ENCODE measurements at places on chromosomes 16 and 17.

- no peak for ATAC-seq
Measured at GRCh38 chr17:66365903-66366302, 63.5 kb downstream of the PRKCA start.

- no peak for ATAC-seq
Measured at GRCh38 chr16:49458243-49458642, 84.6 kb downstream of the C16orf78 start.

DNA sequence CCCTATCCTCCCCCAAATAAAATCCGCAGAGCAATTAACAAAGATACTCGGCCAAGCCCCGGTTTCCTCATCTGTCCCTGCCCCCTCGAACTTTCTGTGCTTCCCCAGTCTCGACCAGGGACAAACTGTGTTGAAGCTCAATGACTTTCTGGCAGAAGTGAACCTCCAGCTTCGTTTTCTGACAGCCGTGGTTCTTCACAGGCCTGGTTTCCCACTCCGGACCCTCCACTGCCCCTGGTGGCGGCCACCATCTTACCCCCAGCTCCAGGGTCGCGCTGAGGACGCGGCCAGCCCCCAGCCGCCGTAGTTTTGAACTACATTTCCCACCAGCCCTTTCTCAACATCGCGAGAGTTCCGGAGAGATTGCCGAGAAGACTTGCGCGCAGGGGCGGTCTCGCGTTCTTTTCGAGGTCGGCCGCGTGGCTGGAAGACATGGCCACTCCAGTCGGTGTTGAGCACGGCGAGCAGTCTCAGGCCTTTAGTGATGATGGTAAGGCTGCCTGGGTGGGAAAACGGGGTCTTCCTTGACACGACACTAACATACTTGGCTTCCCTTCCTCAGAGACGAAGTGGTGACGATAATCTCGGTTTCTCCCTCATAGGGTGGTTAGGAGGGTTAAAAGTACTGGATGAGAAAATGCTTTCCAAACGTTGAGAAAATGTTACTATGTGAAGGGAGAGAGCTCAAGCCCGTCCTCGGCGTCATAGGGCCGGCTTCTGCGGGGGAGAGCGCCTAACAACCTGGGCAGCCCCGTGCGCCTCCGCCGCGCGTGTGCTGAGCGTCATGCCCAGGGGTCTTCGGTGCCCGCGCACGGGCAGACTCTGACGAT lies 17.7 kb downstream of the PRCD start:
- ATAC-seq, result peak; percentile 89

- ATAC-seq, result no peak
Measured at GRCh38 chr17:9268546-9268945, 247.2 kb downstream of the NTN1 start.

DNA sequence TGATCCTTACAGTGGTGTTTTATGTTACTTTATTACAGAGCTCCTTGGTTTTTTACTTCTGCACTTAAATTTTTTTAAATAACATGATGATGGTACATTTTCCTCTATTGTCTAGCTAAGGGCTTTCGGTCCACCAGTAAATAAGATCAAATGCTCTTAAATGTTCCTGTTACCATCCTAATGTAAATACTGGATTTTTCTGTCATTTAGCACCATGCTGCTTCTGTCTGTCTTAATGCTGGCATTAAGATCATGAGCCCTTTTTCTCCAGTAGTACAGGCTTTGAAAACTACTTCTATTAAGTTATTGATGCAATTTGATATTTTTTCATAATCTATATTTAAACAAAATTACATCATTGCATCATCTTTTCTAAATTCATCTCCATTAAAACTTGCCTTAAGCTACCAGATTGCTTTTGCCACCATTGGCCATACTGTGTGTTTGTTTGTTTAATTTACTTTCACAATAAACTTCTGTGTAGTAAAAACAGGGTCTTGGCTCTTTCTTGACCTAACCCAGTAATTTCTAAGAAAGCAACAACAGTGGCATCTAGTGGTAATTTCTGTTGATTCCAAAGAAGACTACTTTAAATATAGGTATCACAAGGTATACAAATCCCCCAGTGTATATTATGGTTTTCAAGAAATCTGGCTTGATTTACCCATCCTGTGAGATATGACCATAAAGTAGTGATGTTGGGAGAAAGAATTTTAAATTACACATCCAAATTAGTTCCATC lies 9.0 kb upstream of the PHAF1 start:
- ATAC-seq, result no peak

GRCh38 chr16:68563631-68564381 lies 24.7 kb downstream of the ZFP90 start:
- no peak for ATAC-seq

GRCh38 chr17:81253358-81254131 lies 14.4 kb downstream of the NDUFAF8 start:
- no peak for ATAC-seq

DNA sequence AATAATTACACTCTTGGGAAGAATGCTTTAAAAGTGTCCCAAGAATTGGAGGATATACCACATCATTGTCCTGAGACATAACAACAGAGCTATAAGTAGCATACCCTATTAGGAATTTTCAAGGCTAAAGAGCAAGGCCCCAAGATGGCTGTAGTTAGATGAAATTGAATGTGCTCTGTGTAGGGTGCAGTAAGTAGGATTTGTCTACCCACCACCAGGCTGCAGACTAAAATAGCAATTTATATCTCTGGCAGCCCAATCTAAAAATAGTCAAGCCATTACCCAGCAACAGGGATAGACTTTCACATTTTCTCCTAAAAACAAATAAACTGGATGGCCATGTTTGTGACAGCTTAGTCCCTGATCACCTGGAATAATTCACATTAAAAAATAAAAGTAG lies 5.6 kb downstream of the MMD start:
- ATAC-seq, result no peak

GRCh38 chr16:71923941-71924690 lies 28.8 kb downstream of the IST1 start:
- no peak for ATAC-seq
